ENCODE measurements at places on chromosomes 6 and 20.

DNA sequence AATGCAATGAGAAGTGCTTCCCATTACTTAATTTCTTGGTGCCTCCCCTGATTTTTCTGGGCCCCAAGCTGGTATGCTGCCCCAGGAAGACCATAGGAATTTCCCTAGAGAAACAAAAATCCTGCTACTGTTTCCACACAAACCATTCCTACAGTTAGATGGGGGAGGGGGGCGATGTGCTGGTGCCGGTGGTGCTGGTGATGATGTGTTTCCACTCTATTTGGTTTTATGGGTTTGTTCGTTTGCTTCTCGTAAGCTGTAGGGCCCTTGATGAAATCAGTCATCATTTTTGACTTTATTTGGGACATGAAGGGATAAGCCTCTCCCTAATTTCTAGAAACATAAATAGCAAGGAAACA is 105.1 kb downstream of the MKKS start:
- DNase-seq: peak; percentile 45

- DNase-seq: no peak
These were observed 22.8 kb downstream of the KIF13A start for GRCh38 chr6:17964633-17965032.

DNA sequence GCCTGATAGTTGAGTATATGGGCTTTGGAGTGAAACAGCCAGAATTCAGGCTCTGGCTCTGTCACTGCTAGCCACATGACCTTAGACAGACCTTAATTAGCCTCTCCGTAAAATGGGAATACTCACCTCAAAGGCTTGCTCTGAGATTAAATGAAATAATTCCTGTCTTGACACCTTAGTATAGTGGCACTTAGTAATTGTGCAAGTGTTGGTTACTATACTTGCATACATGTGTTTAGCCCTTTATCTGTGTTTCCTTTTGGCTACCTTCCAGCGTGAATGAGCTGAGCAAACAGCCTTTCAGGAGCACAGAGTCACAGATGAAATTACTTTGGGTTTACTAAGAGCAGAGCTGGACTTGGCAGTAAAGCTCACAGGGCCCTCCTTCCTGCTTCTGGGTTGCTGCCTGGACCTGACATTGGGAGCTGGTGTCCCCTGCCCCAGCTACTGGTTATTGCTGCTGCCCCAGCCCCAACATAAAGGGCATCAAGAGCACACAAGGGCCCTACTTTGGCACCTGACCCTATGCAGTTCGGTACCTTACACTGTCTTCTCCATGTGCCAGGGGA is 32.8 kb downstream of the CD164 start:
- peak; percentile 20 for DNase-seq

DNA sequence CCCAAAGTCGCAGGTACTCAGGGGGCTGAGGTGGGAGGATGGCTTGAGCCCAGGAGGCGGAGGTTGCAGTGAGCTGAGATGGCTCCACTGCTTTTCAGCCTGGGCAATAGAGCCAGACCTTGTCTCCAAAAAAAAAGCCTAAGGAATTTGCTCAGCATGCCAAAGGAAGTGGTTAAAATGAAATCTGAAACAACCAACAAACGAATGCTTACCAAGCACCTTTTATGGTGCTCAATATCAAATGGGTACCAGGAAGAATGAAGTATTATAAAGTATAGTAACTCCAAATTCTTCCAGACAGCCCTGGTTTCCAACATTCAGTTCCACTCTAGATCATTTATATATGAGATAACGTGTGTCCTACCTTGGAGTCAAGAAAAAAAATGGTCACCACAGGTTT is 14.0 kb downstream of the GMDS start:
- peak; percentile 50 for DNase-seq

- DNase-seq: no peak
These were observed 91.5 kb downstream of the FAM50B start for GRCh38 chr6:3940703-3941102.

DNA sequence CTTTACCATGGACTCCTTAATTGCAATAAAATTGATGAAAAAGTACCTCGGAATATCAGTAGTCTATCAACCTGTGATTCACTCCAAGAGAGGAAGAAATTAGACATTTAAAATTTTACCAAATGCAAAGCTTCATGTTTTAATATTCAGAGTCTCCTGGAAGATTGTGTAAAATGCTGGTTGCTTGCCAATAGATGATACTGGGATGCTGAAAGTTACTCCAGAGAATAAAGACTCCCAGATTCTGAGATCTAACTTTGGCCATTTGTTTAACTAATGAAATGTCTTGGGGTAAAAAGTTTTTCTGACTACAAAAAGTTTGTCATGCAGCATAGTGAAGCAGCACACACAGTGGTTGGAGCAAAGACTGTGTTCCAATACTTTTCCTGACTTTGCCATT is 176.7 kb upstream of the RSPO3 start:
- no peak for DNase-seq

GRCh38 chr6:39770446-39770845 is 21.7 kb upstream of the DAAM2 start:
- no peak for DNase-seq

- DNase-seq: no peak
These were observed 81.0 kb downstream of the FYN start for GRCh38 chr6:111792241-111792640.

- peak; percentile 85 for DNase-seq
These were observed 36.6 kb downstream of the MTRES1 start for GRCh38 chr6:107064579-107065065.

DNA sequence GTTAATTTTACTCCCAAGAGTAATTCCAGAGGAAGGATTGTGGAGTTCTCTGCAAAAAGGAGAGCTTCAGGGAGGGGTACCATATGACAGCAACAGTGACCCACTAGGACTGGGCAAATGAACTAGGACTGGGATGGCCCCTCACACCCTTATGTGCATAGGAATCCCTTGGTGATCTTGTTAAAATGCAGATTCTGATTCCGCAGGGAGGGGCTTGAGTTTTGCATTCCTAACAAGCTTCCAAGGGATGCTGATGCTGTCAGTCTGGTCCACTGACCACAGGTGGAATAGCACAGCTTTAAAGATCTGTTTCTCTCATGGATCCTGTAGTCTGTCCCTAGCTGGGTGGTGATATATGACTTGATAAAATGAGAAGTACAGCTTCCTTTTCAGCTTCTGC is 6.3 kb upstream of the FOXA2 start:
- DNase-seq: no peak

- no peak for DNase-seq
These were observed 21.3 kb downstream of the STAU1 start for GRCh38 chr20:49166534-49167449.

DNA sequence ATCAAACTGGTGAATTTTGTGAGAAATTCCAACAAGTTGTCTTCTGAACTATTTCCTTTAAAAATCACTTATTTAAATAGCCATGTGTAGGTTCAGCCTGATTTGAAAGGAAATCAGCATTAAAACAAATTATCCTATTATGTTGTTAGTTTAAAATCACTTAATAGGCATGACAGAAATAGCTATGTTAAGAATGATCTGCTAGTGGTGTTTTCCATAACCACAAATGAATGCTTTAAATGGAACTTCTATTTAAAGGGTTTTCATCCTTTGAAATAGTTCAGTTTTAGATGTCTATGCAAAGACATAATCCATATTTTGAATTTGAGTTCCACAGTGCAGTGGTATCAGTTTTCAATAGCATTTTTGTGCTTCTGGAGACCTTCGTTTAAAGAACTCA is 120.1 kb downstream of the PLEKHG1 start:
- no peak for DNase-seq

DNA sequence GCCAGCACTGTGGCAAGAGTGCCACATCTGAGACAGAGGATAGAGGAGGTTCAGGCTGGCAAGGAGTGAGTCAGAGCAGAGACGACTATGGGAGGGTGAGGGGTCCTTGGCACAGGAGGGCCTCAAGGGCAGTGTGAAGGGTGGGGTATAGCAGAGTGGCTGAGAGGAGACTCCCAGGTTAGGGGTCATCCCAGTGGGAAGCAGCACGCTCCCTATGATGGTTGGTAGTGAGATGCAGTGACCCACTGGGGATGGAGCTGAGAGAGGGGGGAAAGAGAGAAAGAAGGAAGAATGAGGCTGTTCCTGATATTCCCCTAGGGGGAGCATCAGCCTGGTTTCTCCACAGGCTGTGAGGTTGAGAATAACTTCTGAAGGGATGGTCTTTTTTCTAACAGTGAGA is 97.3 kb downstream of the INSM1 start:
- DNase-seq: no peak

DNA sequence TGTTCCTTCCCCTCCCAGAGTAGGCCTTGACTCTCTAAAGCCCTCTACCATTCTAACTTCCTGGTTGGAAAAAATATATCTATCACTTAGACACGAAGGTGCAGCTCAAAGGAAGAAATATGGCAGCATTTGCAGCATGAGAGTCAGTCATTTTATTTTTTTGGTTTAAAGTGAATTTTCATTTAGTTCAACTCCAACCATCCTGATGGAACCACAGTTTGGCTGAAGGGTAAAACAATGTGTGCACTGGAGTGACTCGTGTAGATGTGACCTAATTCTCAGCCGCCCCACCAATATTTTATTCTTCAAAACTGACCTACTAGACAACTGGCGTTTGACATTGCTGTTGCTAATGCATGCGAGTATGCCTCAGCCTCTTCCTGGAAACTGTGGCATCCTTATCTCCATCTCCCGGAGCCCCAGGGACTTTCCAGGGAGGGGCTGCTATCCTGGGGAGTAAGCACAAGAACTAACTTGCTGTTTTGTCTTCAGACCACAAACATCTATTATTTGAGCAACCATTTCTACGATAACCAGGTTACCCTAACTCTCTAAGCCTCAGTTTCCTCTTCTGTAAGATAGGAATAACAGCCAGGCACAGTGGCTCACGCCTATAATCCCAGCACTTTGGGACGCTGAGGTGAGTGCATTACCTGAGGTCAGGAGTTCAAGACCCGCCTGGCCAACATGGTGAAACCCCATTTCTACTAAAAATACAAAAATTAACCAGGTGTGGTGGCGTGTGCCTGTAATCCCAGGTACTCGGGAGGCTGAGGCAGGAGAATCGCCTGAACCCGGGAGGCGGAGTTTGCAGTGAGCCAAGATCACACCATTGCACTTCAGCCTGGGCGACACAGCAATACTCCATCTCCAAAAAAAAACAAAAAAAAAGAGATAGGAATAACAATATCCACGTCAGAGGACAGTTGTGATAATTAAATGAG is 148.7 kb upstream of the JARID2 start:
- peak; percentile 28 for DNase-seq

DNA sequence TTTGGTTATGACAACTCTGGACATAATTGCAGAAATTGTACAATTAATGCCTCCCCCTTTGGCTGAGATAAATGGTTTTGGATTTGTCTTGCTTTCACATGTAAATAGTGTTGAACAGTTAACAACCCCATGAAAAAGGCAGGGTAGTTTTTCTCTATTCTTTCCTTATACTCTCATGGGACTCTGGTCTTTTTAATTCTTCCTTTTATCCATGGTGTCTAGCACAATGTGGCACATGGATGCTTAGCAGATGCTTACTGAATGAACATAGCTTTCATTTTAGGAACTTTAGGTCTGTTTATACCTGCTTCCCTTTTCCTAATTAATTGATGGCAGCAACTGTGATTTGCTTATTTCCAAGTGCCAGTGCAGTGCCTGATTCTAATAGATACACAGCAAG is 75.6 kb downstream of the NCOA3 start:
- DNase-seq: no peak

DNA sequence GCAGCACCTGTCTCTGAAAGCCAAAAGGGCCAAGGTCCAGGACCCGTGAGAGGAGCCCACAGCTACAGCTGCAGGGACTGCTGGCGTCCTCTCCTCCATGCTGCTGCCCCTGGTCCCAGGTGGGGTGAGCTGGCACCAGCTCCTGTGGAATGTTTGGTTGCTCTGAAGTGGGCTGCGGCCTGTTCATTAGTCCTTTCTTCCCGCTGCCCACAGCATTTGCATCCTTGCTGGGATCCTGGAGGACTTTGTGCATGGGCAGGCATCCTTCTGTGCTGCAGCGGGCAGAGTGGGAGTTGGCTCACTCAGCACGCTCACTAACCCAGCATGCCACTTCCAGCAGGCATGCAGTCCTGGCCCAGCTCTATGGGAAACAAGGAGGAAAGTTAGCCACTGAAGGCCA is 76.4 kb downstream of the DHX35 start:
- DNase-seq: no peak

DNA sequence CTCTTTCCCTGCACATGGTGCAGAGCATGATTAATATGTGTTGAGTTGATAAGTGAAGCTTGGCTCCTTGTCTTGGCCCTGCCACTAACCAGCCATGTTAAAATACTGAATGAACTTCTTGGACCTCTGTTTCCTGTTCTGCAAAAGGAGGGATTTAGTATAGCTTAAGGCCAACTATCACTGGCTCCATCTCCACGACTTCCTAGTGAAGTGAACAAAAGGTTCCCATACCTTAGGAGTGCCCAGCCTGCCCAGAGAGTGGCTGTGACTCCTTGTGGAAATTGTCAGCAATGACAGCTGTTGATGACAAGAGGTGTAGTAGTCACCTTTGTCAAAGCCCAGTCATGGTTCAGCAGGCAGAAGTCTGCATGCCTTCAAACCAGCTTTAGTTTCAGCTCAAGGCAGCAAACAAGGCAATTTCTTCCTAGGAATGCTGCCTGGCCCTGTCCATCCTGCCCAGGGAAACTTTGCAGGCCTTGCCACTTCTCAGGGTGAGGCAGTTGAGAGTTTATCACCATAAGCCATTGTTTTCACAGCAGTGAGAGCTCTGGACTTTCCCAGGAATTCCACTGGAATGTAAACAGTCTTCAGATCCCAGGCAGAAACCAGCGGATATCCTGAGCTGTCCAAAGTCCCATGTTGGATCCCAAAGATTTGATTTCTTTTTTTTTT is 169.7 kb upstream of the TNFAIP3 start:
- peak; percentile 88 for DNase-seq

DNA sequence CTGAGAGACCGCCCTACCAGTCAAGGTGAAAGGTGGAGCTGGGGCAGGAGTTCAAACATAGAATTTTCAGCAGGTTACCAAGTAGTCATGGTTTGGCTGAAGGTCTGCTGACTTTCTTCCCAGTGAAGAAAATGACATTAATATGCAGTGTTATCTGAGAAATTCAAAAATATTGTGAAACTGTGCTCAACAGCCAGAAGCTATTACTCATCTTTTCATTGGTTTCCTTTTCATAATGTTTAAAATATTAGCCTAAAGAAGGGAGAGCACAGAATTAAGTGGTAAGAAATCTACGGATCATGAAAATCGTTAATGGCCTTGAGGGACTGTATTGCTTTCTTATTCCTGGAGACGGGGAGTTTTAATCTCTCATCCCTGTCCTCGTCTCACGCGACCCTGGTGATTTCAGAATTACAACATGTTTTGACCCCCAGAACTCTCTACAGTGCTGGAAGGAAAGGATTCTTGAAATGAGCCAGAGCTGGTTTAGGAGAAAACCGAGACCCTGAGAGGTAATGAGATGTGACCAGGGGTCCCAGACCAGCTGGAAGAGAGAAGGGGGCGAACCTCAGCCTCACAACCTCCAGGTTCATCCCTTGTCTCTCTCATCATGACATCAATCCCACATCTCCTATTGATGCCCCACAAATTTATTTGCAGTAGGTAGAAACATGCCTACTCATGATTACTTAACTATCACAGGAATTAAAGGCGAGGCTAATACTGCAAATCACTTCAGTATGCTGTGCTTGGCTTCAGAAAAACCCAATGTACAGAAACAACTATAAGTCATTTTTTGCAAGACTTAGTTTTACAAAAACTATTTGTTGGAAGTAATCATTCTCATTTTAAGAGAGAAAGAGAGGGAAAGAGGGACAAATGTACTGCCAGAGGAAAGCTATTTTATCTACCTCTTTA is 209.5 kb downstream of the FNDC1 start:
- no peak for DNase-seq
